ENCODE measurements at places on chromosomes 5 and 9.

DNA sequence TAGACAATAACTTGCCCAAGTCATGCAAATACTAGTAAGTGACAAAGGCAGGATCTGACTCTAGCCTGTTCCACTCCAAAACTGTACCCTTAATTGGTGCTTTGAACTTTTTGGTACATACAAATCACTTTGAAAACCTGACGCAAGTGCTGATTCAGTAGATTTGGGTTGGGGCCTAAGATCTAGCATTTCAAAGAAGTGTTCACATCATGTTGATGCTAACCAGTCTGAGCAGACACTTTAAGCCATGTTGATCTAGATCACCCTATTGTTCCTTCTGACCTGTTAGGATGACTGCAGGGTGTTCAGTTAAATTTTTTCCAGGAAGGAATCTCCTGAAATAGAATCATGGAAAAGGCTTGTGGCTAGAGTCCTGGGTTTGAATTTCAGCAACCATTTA, 57.7 kb upstream of the CPEB4 start:
- DNase-seq: no peak

GRCh38 chr9:32403567-32404260, 19.3 kb downstream of the ACO1 start:
- no peak for DNase-seq

DNA sequence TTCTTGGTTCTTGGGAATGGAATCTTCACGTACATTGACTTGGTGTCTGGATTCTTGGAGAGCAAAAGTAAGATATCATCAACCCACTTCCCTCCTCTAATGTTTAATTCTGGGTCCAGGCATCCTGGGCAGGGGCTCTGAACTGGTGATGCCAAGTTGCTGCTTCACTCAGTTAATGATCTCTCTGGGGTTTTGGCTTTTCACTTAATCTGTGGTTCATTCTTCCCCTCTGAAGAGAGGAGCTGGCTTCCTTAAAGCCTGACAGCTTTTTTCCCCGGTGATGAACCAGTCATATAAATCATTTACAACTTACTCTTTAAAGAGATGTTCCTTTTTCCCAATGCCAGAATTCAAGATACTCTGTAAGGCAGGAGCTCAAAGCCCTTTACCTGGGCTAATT, 65.9 kb downstream of the ARHGAP26 start:
- DNase-seq: no peak

- DNase-seq: no peak
These were observed 5.0 kb upstream of the COL23A1 start for GRCh38 chr5:178595150-178595549.

- no peak for DNase-seq
These were observed 203.9 kb downstream of the RAB3C start for GRCh38 chr5:58786711-58787303.

GRCh38 chr9:438961-439768, 224.5 kb downstream of the DOCK8 start:
- no peak for DNase-seq

GRCh38 chr5:133661389-133661788, 49.0 kb upstream of the FSTL4 start:
- no peak for DNase-seq

DNA sequence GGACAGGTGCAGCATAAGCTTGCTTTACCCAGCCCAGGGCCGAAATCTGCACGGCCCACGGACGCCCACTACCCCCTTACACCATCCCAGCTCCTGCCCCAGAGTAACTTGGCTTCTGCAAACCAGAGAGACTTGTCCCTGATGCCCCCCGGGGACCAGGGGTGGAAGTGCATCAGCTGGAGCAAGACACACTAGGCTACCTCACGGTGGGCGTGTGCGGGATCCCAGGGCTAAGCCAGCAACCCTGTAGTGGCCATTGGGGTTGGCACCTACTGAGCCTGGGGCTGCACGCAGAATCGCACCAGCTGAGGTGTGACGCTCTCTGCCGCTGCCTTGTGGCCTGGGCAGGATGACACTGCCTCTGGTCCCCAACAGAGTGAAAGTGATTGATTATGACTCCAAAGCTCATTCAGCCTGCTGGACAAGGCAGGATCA, 6.1 kb upstream of the ZNF79 start:
- no peak for DNase-seq

DNA sequence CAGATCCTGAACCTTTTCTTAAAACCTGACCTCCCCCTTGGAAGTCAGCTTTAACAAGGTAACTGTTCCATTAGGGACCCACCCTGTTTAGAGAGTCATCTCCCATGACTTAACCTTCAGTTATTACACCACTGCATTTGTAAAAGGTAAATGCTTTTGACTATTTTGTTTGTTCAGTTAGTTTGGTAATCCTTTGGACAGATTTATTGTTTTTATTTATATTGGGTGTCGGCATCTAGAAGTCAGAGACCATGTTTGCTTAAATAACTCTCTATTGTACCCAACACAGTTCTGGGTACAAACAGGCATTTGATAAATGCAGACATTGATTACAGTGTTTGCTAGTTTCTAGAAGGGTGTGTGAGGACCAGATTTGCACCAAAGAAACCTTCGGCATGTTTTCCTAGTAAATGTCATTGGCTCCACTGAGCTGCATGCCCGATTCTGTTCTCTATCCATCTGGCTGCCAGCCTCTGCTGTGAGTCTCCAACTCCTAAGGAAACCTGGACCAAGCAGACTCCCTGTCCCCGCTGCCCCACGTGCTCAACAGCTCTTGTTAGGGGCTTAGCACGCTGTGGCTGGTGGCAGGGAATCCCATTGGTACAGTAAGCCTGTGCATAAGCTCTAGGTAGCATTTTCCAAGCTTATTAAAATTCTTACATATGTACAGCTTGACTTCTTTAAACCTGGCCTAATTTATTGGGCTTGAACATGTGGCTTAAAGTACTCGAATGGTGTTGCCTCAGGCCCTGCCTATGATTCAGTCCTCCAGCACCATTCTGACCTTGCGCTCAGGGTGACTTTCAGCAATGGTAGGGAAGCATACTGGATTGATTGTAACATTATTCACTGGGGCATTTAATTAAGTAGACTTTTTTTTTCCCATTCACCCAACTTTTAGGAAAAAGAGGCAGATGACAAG, 6.6 kb downstream of the PCBD2 start:
- DNase-seq: no peak

DNA sequence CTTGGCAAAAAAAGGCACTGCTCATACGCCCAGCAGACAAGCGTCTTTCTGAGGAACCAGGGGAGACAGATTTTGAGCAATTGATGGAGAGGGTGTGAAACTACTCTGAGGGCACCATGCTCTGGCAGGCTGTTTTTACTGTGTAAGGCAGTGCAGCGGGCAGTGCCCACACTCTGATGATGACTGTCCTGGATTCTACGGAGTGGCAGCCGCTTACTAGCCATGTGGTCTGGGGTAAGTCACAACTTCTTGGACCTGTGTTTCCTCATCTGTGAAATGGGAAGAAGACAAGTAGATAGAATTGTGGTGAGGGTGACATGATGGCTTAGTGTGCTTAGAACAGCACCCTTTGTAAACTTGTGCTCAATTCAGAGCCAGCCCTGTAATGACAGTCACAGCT, 38.8 kb downstream of the FABP6 start:
- DNase-seq: no peak

GRCh38 chr5:62046191-62046590, 259.8 kb upstream of the KIF2A start:
- no peak for DNase-seq

DNA sequence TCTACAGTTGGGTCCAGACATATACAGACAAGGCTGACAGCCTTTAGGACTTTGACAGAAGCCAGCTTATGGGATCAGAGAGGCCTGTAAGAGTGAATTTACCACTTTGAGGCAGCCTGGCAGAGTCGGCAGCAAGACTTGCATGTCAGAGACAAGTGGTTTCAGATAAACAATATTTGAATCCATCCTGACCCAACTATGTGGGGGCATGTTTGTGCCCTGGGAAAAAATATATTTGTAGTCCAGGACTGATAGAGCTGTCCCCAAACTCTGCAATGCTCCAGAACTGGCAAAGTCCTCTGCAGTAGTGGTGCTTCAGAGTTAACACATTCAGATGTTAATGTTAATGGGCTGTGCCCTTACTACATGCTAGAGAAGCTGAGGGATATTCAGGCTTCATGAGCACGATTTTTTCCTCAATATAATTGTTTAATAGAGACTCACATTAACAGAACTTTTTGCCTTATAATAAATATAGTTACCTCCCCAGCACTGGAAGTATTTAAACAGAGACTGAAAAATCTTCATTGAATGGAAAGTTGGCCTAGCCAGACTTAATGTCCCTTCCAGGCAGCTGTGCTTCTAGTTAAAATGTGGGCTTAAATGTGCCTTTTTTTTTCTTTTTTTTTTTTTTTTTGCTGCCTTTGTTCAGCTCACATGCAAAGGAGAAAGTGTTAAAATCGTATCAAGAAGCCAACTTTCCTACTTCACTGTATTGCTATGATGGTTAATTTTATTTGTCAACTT, 42.9 kb downstream of the FEM1C start:
- no peak for DNase-seq

- no peak for DNase-seq
These were observed 377.7 kb downstream of the DMRT2 start for GRCh38 chr9:1427875-1428274.

All from cortex of kidney (tissue), 1 donor.